ENCODE measurements at places on chromosomes 2 and 18.

DNA sequence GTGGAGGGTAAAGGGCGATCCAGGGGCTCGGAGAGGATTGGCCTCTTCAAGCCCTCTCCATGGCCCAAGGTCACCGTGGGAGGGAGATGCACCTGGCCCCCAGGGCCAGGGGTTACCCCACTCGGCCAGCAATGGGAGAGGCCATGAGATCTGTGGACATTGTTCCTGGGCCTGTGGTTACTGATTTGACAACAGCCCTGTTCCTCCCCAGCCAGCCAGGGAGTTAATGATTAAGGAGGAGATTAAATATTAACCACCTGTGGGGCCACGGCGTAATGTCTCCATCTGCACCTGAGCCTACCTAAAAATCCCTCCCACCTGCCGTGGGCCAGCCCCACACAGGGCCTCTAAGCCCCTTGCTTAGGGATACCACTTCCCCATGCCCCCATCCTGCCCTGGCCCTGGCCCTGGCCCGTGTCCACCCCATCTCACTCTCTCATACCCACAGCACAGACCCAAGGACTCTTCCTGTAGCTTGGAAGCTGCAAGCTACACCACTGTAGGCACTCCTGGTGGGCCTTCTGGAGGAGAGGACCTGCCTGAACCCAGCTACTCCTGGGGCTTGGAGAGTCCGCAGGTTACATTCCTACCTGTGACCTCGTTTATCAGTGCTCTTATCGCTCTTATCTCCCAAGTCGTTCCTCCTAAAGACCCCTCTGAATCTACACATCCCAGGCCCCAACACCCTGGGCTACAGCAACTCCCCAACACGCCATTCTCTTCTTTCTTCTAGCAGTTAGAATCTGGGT lies 32.1 kb downstream of the ZFP36L2 start:
- DNase-seq: no peak

DNA sequence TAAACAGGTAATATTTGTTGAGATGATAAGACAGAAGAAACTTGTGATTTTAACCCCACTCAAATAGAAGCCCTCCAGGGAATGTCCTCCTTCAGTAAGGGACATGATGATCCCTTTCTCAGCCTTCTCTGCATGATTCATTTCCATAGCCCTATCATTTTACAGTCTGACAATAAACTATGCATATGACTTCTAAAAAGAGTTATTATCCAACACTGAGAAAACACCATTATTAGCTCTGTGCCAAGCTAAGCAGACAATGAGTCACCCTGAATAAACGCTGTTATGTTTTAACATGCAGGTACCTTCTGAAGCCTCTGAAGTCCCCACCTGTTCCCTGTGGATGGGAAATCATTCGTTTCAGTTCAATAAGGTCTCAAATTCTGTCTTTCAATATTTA lies 54.7 kb downstream of the DTNB start:
- peak; percentile 57 for DNase-seq

DNA sequence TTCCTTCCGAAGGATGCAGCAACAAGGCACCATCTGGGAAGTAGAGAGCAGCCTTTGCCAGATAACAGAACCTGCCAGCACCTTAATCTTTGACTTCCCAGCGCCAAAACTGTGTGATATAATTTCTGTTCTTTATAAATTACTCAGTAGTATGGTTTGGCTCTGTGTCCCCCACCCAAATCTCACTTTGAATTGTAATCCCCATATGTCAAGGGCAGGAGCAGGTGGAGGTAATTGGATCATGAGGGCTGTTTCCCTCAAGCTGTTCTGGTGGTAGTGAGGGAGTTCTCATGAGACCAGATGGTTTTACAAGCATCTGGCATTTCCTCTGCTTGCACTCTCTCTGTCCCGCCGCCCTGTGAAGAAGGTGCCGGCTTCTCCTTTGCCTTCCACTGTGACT lies 899.9 kb downstream of the TRIB2 start:
- no peak for DNase-seq

DNA sequence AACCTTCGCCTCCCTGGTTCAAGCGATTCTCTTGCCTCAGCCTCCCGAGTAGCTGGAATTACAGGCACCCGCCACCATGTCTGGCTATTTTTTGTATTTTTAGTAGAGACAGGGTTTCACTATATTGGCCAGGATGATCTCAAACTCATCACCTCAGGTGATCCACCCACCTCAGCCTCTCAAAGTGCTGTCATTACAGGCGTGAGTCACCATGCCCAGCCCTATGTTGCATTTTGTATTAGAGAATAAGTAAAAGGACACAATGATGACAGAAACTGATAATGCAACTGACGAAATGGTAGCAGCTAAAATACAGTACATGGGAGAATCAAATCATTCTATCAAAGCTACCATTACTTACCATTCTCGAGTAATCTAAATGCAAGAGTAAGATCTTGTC lies 276.7 kb downstream of the DSEL start:
- DNase-seq: no peak

- DNase-seq: no peak
Measured at GRCh38 chr2:30487603-30488002, 40.6 kb downstream of the LCLAT1 start.

- DNase-seq: no peak
Measured at GRCh38 chr18:36211612-36212065, 24.3 kb downstream of the MOCOS start.

GRCh38 chr18:62164855-62165487 lies 21.9 kb downstream of the PIGN start:
- DNase-seq: no peak

DNA sequence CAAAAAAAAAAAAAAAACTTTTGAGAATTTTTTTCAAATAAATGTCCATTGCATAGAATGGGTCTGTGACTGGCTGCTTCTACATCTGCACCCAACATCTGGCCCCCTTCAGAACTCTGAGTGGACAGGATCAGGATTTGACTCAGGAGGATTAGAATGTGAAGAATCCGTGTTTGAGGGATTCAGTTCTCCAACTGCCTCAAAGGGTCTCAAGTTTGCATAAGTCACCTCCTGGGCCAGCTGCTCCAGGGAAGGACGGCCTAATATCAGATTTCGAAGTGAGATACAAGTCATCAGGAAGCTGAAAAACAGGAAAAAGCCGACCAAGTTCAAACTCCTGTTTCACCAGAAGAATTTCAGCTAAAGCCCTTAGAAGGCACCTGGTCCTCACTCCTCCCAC lies 10.9 kb downstream of the MAT2A start:
- DNase-seq: peak; percentile 91

DNA sequence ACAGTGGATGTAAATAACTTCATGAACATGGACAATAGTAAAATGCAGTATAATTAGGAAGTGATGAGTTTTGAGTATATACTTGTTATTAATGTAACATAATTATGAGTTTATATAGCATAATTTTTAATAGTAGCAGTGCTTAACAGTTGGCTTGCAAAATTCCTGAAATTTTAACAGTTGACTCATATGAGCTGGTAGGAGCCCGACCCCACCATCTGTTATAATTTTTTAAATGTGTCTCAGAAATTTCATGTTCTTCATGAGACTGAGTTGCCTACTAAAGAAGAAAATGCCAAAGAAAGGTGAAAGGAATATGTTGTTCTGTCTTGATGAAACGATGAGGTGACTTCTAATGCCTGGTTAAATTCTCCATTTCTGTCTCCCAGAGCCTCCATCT lies 62.6 kb downstream of the ITGB1BP1 start:
- no peak for DNase-seq

DNA sequence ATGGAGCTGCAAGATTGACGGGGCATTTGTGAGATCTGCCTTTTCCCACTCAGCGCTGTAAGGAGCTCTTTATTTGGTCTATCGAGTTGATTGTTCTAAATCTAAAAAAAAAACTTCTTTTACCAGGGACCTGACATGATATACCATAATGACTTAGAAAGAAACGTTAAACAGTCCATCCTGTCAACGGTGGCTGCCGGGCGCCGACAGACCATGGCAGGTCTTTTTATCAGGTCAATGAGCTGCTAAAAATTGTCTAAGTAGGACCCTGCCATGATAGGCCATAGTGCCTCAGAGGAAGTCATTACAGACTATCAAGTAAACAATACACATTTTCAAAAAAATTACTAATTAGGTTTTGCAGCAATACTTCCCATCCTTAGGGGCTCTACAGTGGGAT lies 87.9 kb downstream of the KLHL14 start:
- DNase-seq: no peak

DNA sequence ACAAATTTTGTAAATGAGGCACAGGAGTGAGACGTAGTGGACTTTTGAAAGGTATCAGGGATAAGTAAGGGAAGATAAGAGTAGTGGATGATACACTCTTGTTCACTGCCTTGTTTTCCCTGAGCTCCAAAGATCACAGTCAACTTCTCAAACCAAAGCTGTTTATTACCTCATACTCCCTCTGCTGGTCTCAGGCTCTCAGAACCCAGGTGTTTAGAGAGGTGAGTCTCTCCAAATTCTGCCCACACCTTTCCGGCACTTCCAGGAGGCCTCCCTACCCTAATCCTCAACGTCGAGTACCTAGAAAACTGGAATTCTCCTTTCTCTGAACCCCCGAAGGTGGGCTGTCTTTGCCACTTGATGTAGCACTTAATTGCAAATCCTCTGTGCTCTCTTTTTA lies 621.1 kb downstream of the BCL11A start:
- DNase-seq: no peak

DNA sequence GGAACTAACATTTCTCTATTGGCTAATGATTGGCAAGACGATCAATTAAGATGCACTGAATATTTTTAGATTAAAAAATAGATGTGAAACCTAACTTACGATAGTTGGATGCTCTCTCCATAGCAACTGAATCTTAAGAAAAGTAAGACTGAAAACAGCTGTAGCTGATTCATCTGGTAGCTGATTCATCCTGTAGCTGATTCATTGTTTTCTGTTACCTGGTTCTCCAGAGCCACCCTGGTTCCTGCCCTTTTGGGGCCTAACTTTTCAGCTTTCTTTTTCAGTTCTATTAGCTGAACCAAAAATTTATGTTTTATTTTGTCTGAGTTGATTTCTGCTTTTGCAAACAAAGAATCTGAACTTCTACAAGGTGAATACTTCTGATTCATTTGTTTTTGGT lies 22.7 kb upstream of the SPR start:
- peak; percentile 22 for DNase-seq

GRCh38 chr18:11119959-11120587 lies 29.3 kb downstream of the PIEZO2 start:
- peak; percentile 64 for DNase-seq

GRCh38 chr2:142973822-142974207 lies 96.4 kb downstream of the KYNU start:
- no peak for DNase-seq

- no peak for DNase-seq
Measured at GRCh38 chr2:198453866-198454265, 649.5 kb downstream of the PLCL1 start.

GRCh38 chr18:49898421-49898820 lies 85.1 kb upstream of the ACAA2 start:
- DNase-seq: peak; percentile 82

- DNase-seq: no peak
Measured at GRCh38 chr2:170819680-170820664, 3.3 kb downstream of the GAD1 start.

DNA sequence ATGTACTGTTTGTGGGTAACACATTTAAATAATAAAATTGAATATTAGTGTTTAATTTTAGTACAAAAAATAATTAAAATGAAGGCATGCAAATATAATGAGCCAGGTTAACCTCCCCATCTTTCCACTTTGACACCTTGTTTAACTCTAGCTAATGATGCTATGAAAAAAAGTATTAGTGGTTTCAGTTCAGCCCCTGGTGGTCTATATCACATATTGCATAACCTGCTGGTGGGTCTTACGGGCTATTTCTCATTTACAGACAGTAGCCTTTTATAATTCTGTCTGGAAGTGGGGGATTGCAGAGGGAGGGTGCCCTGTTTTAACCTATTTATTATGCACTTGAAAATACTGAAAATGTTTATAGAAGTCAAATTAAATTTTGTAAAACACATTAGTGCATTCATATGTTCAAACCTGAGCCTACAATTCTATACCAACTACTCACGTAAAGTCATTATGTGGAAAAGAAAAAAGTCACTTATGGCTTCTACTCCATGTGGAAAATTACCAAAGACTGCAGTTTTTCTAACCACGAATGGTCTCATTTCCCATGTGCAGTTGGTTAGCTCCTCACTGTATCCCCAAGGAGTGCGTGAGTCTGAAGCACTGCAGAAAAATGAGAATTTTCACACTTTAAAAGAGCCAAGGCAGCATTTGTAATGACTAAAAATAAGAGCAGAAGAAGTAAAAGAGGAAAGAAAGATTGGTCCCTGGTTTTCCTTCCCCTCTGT lies 381.0 kb downstream of the MTX2 start:
- no peak for DNase-seq

DNA sequence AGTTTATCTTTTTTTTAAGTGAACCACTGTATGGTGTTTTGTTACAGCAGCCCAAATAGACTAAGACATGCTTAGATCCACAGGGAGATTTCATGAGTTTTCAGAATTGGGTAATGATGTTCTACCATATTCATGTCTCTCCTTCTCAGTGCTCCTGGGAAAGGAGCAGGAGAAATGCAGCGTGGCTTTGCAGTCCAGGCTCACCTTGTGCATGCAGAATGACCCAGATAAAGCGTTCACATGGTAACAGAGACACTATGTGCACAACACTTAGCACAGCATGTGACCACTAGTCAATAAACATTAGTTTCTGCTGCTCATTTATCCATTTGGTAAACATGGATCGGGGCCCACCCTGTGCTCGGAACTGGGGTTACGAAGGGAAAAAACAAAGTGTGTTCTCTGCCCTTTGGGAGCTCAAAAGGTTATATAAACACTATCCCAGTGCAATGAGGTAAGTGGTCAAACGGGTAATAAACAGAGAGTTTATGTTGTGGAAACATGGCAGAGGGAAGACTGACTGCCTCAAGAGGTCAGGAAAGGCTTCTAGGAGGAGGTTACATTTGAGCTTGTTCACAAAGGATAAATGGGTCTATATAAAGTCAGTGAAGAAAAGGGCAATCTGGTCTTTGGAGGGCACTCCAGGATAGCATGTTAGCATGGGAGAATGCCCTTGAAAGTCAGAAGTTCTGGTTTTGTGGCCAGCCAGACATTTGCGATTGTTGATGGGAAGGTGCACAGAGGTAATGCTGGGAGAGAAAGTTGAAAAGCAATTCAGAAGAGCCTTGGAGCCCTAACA lies 299.2 kb downstream of the TDRD15 start:
- no peak for DNase-seq

GRCh38 chr2:3146772-3147650 lies 230.6 kb downstream of the EIPR1 start:
- no peak for DNase-seq

GRCh38 chr18:36186461-36187192 lies 670 bp upstream of the MOCOS start:
- DNase-seq: peak; percentile 13

- no peak for DNase-seq
Measured at GRCh38 chr2:146241023-146241422, 1603.8 kb upstream of the ACVR2A start.

DNA sequence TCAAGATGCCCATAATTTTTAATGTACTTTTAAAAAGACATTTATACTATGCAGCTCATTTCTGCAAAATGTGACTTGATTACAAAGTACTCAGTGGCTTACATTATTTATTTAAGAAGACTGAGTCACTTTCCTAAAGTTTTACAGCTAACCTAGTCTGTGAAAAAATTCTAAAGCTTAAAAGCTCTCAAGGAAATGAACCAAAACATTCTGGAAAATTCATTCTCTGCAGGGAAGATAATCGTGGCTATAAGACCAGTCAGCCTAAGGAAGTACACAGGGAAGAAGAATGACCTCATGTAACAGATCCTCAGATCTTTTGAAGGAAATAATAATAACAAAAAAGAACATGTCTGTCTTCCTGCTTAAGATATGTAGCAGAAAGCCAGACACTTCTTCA lies 232.1 kb upstream of the STK17B start:
- DNase-seq: peak; percentile 41

Measured in cardiac fibroblast (primary cell).